Activated CD4-positive, alpha-beta T cell treated with anti-CD3 and anti-CD28 coated beads, Interleukin-2, amount 10 ng/mL, durations not matched to agents 24 days and 14 days (primary cell): ENCODE measurements at places on chromosomes 3 and 15. TPM values are rescaled to one million over a fixed set of nuclear protein-coding genes. Genes with fewer than 3 reads are reported as not detected.

DNA sequence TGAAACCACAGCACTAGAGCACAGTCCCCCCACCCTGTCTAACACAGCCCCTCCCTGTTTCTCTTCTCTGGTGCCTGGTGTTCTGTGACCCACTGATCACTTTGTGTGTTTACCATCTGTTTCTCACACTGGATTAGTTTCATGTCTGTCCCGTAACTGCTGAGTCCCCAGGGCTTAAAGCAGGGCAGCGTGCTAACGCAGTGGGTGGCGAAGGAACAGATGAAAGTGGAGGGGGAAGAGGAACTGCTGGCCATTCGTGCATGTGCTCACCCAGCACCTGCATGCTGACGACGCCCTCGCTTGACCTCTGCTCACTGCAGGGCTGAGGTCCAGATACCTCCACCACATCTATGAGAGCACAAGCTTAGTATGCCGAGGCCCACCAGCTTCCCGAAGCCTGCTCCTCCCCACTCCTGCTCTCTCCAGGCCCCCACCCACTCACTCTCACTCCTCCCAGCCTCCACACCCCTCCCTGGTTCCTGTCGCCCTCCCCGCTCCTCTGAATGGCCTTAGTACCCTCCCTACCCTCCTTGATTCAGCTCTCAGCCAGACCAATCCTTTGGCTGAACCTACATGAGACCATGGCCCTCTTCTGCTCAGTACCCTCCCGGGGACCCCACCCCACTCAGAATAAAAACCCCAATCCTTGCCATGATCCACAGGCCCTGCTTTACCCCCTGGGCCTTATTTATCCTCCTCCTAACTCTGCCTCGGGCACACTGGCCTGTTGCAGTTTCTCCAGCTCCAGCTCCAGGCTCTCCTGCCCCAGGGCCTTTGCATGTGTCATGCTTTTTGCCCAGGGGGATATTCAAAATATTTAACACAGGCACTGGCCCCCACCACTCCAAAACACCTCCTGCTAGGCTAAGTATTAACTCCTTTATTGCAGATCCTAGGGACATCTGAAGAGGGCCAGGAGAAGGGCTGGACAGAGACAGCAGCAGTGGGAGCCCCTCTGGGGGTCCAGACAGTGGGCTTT, 15.1 kb upstream of the IQSEC1 start:
- H3K27ac ChIP-seq = no peak overlapping the region
- H3K4me3 ChIP-seq = no peak overlapping the region
- H3K36me3 ChIP-seq = no peaks in the 10 kb centered on the region
- peaks cover 6% of the 10 kb centered on the region for H3K27me3 ChIP-seq

DNA sequence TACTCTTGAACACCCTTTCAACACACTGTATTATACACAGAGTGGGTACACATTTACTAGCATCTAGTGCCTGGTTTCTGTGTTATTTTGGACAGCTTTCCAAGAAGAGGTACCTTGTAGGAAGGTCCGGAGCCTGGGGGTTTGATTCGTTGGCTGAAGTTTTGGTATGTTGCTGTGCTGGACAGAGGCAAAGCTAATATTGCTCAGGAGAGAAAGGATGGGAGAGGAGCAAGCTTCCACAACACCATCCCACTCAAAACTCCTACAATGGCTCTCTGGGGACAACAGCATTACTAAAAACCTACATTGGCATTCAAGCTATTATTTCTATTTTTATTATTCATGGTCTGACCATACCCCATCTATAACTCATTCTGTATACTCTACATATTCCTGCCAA, 1.1 kb upstream of the LYSMD2 start:
- H3K27me3 ChIP-seq = peaks cover 5% of the 10 kb centered on the region
- no peak for DNase-seq
- peaks cover 4% of the 10 kb centered on the region for H3K36me3 ChIP-seq
- H3K4me1 ChIP-seq = peaks cover 41% of the 10 kb centered on the region
- H3K4me3 ChIP-seq = peak overlapping the region; percentile 81

- H3K27me3 ChIP-seq = no peaks in the 10 kb centered on the region
- no peak overlapping the region for H3K27ac ChIP-seq
- peaks cover 10% of the 10 kb centered on the region for H3K4me1 ChIP-seq
- H3K36me3 ChIP-seq = no peaks in the 10 kb centered on the region
- H3K4me3 ChIP-seq = no peak overlapping the region
Observed at GRCh38 chr3:107661447-107662123, 138.8 kb downstream of the BBX start.

- DNase-seq = no peak
- H3K27ac ChIP-seq = peak overlapping the region; percentile 73
- no peaks in the 10 kb centered on the region for H3K27me3 ChIP-seq
- H3K4me3 ChIP-seq = no peak overlapping the region
- peaks cover 28% of the 10 kb centered on the region for H3K4me1 ChIP-seq
Observed at GRCh38 chr3:58027704-58028317, 19.6 kb downstream of the FLNB start.

GRCh38 chr15:95365511-95366107, 964.9 kb upstream of the NR2F2 start:
- no peaks in the 10 kb centered on the region for H3K4me1 ChIP-seq
- no peaks in the 10 kb centered on the region for H3K27me3 ChIP-seq
- H3K4me3 ChIP-seq = no peak overlapping the region

DNA sequence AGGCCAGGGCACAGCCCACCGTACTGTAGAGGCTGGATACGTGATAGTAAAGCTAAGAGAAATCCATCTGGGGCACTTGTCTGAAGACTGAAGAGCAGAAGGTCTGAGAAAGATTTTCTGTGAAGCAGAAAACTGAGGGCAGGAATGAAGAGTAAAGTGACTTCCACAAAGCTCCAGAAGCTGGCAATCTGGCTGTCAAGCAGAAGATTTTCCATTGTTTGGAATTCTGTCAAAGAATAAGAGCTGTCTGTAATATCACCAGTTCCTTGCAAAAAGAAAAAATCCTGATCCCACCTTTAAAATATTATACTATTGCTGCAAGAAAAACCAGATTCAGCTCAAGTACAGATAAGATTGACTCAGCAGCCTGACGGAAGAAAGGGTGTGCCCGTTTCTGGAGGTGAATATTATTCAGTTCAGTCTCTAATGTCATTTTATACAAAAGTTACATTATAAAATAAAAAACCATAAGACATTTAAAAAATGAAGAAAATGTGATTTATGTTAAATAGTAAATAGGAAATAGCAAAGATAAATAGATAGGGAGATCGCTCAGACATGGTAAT, 550.4 kb upstream of the SGO1 start:
- H3K4me3 ChIP-seq = no peak overlapping the region
- no peaks in the 10 kb centered on the region for H3K36me3 ChIP-seq
- no peak overlapping the region for H3K27ac ChIP-seq
- no peak for DNase-seq
- H3K27me3 ChIP-seq = no peaks in the 10 kb centered on the region

DNA sequence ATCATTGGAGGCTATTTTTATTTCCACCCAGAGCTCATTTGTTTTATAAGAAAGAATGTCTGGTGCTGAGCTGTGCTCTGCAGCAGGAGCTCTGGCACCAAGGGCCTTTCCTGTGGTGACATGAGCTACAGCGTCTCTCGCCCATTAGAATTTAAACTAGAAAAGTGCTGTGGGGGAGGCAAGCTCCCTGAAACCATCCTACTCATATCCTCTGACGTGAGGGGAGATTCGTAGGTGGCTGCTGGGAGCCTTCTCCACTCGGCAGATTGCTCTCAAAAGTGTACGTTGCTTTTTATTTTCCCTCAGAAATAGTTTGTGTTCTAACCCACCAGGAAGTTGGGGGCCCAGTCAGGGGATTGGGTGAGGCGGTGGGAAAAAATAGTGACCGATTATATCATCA, 76.3 kb upstream of the ARHGEF3 start:
- H3K27ac ChIP-seq = peak overlapping the region; percentile 96
- peak; percentile 80 for DNase-seq
- peaks cover 78% of the 10 kb centered on the region for H3K4me1 ChIP-seq
- H3K36me3 ChIP-seq = peaks cover 42% of the 10 kb centered on the region
- peak overlapping the region; percentile 76 for H3K4me3 ChIP-seq

DNA sequence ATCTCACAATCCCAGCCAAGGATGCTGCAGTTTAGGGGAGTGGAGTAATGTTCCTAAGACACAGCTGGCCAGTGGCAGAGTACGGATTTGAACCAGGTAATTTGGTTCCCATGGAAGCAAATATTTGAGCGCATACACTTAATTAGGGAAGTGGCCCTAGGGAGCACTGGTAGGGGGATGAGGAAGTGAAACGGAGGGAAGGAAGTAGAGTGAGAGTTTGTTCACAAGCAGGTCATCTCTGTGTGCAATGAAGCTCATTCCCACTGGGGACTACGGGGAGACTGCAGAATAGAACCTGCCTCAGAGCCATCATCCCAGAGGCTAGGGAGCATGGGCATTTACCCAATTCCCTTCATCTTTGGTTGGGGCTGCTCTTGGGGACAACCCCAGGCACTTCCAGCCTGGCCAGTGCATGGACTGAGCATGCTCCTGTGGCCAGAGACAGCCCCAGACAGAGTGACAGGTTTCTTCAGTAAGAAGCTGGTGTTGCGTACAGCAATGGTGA, 317.2 kb upstream of the PROK2 start:
- H3K4me1 ChIP-seq = peaks cover 36% of the 10 kb centered on the region
- H3K4me3 ChIP-seq = no peak overlapping the region
- DNase-seq = no peak

DNA sequence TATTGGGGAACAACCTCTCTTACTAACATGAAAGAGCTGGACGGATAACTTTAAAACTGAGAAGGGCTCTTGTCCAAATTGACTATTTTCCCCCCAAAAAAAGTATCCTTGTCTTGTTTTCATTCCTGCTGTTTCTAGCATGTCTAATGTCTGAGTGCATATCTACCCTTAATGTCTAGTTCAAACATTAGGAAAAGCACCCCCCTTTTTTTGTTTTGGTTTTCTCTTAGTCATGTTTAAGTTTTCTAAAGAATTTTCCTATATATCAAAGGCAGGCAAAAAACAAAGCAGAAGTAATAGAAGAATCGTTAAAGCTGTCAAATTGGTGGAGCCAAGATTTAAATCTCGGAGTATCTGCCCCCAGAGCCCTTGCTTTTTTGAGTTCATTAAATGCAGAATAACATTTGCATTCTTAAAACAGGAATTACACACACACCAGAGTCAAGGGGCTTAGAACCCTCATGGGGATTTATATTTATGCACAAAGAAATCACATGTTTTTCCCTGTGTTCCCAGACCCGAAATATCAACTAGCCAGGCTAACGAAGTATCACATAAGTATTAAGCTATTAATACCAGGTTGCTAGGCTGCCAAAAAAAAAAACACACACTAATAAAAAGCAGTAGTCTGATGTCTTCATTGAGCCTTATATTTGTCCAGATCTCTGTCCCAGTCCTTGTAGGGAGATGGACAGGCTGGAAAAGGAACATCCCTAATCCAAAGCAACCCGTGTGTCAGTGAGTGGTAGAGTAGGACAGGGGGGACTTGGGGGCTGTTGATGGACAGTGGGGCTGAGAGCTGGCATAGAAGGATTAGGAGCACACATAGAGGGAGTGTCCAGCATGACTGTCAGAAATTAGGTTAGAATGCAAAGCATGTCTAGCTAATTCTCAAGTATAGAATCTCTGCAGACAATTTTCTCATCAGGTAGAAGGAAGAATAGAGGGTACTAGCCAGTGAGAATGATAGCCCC, 103.6 kb upstream of the BFSP2 start:
- H3K27ac ChIP-seq = no peak overlapping the region
- no peaks in the 10 kb centered on the region for H3K36me3 ChIP-seq
- no peaks in the 10 kb centered on the region for H3K27me3 ChIP-seq
- no peaks in the 10 kb centered on the region for H3K4me1 ChIP-seq
- no peak overlapping the region for H3K4me3 ChIP-seq

DNA sequence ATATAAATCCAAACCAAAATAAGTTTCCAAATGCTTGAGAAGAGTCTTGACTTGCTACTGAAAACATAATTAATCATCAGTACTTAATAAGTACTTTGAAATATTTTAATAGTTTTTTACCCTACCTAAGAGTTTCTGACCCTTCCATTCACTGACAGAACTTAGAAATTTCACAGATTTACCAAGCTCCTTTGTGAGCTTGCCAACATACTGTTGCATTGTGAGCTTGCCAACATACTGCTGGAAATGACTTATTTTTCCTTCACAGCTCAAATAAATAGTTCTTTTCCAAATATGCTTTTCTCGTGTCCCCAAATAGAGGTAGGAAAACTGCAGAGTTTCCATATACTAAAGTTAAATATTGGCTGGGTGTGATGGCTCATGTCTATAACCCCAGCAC, 9.6 kb upstream of the AADAC start:
- no peak overlapping the region for H3K4me3 ChIP-seq
- no peaks in the 10 kb centered on the region for H3K4me1 ChIP-seq
- peaks cover 2% of the 10 kb centered on the region for H3K27me3 ChIP-seq
- no peak overlapping the region for H3K27ac ChIP-seq

DNA sequence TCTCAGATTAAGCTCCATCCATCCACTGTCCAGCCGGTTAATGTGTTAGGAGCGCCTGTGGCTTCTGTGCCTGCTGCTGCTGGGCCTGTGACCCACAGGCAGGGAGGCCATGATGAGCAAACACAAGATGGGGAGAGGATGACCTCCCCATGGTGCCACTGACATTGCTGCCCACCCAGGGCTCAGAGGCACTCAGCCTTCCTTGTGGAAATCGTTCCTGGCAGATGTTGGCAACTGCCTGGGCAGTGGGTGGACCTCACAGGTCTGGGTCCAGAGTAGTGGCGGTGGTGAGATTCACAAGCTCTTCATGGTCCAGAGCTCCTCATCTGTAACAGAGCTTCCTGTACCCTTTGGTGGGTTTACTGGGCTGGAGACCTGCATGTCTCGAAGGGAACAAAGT, 38.6 kb downstream of the SCN5A start:
- no peak overlapping the region for H3K4me3 ChIP-seq
- no peak overlapping the region for H3K27ac ChIP-seq
- no peak for DNase-seq
- no peaks in the 10 kb centered on the region for H3K36me3 ChIP-seq

GRCh38 chr15:75456710-75457109, 5.2 kb upstream of the SIN3A start:
- peaks cover 2% of the 10 kb centered on the region for H3K36me3 ChIP-seq
- H3K27me3 ChIP-seq = no peaks in the 10 kb centered on the region
- H3K4me1 ChIP-seq = peaks cover 20% of the 10 kb centered on the region
- H3K4me3 ChIP-seq = peak overlapping the region; percentile 96

- H3K27me3 ChIP-seq = peaks cover 5% of the 10 kb centered on the region
- no peak for DNase-seq
- H3K27ac ChIP-seq = no peak overlapping the region
- no peaks in the 10 kb centered on the region for H3K36me3 ChIP-seq
Observed at GRCh38 chr3:98185180-98185579, 18.7 kb downstream of the OR5H15 start.

DNA sequence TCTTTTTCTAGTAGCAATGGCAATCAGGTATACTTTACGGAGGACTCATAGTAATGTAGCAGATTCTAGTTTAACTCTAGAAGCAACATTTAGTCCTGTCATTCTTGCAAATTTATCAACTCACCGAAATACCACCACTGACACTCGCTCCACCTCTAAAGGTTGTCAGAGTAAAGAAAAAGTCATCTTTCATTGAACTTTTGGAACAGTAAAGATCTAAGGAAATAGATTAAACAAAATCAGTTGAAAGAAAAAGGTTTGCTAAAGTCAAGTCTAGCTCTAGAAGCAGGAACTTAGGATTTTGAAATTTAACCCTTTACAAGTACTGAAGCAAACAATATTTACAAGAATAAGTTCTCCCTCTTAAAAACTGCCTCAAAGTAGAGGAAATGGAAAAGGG, 8.7 kb downstream of the ATP8B4 start:
- no peaks in the 10 kb centered on the region for H3K27me3 ChIP-seq
- peak; percentile 43 for DNase-seq
- peak overlapping the region; percentile 73 for H3K27ac ChIP-seq
- H3K4me1 ChIP-seq = peaks cover 64% of the 10 kb centered on the region

CCDC39 gene
- not detected in 2 replicates for total RNA-seq

CHL1 gene
- total RNA-seq = not detected in 2 replicates

APOD gene
- 1.8 and 2.6 TPM in 2 replicates for total RNA-seq

TRPM1 gene
- total RNA-seq = not detected in 2 replicates
